CD4-positive, alpha-beta memory T cell (primary cell): ENCODE measurements at places on chromosomes 3 and 15.

- no peak for DNase-seq
Measured at GRCh38 chr3:172241405-172241804, 202.0 kb downstream of the FNDC3B start.

DNA sequence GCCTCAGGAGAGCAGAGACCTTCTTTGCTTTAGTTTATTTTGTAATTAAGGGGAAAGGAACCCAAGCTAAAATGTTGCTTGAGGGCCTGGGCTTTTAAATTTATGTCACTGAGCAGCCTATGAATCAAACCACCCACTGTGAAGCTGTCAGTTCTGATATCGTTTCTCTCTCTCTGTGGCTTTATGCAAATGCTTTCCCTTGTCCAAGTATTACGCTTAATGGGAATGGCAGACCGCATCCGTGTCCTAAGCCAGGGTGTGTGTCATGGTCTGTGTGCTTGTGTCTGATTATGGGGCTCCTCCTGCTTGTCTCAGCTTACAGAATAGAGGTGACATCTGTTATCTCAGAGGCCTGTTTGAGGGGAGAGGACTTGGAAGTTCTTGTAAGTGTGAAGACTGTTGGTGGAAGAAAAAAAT, 82.4 kb downstream of the EBLN2 start:
- no peak for DNase-seq

- peak; percentile 49 for DNase-seq
Measured at GRCh38 chr15:58227706-58228543, 89.7 kb downstream of the AQP9 start.

DNA sequence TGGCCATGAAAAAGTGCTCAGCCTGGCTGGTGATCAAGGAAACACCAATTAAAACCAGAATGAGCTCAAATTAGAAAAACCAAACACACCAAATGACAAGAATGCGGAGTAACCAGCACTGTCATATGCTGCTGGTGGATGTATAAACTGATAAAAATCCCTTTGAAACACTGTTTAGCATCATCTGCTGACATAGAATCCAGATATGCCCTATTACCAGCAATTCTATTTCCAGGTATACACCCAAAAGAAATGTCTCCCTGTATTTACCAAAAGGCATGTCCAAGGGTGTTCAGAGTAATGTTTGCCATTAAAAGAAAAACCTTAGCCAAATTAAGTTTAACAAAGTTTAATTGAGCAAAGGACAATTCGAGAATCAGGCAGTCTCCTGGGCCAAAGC, 138.6 kb downstream of the FMN1 start:
- DNase-seq = no peak

DNA sequence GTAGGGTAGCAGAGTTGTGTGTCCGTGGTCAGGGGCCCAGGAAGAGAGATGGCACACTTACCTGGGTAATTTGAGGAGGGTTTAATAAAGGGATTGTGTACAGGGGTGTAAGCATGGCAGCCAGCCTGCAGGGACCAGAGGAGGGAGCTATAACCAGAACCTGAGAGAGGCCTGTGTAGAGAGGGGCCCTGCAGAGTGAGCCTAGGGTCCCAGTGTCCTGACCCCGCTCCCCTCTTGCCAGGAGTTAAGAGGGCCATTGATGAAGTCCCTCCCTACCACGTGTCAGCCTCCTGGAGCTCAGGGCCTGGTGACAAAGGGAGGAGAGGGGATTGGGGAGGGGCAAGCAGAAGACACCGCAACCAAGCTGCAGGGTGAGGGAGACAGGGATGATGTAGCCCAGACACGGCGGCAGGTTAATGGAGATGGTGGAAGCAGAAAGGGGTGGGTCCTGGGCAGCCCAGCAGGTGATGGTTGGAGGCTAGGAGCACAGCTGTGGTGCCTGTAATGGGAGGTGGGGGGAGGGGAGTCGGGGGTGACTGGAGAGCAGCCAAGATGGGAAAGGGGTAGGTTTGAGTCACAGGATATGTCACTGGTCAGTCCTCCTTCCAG, 165.4 kb upstream of the TOPAZ1 start:
- DNase-seq = no peak

DNA sequence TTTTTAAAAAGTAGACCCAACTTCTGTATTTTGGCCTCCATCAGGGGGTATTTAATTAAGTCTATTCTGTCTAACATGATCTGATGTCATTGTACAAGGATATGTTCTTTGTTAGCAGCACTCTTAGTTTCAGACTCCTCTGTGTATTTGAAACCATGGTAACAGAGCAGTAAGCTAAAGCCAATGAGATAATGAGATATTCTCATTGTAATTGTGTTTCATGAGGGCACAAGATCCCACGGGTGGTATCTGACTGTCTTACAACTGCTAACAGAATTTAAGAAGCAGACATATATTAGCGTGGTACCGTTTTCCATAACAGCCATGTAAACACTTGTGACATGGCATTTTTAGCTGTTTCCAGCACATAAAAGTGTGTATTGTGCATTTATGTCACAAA, 251.2 kb upstream of the VEPH1 start:
- no peak for DNase-seq

- DNase-seq = no peak
Measured at GRCh38 chr3:66093981-66094380, 55.3 kb upstream of the MAGI1 start.

DNA sequence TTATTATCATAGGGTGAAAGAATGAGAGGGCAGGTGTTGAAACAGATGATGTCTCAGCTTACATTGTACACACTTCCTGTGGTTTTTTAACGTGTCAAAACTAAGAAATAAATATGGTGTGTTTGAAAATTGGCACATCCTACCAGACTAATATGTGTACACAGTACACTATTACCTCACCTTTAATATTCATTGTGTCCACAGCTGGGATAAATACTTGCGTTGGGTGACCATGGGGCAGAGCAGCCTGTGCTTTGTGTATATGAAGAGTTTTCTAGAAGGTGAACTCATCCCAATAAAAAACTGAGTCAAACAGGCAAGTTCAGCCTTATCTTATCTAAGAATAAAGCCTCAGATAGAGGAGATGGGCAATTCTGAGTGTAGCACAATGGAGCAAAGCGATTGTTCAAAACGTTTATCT, 17.3 kb downstream of the SUCNR1 start:
- no peak for DNase-seq

DNA sequence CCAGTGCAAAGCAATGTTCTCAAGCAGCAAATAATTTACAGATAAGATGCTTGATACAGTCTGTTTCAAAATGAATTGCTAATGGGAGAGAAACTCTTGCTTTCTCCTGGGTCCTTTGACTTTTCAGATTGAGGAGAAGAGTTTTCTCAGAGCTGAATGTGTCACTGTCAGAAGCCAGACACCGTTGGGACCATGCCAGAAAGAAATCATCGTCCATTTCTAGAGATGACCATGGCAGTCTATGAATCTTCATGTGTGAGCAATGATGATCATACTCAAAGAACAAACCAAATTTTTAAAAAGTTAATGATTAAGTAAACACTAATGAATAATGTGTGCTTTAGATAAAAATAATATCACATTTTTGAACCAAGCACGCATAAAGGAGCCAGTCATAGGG, 77.6 kb downstream of the ZNF385D start:
- no peak for DNase-seq

GRCh38 chr3:43213631-43214030, 72.7 kb upstream of the SNRK start:
- DNase-seq = no peak
